Esophagus squamous epithelium (tissue), 5 donors: ENCODE measurements at places on chromosomes 12 and 14.

- no peak for DNase-seq
These were observed 490.3 kb downstream of the APAF1 start for GRCh38 chr12:99135376-99135775.

DNA sequence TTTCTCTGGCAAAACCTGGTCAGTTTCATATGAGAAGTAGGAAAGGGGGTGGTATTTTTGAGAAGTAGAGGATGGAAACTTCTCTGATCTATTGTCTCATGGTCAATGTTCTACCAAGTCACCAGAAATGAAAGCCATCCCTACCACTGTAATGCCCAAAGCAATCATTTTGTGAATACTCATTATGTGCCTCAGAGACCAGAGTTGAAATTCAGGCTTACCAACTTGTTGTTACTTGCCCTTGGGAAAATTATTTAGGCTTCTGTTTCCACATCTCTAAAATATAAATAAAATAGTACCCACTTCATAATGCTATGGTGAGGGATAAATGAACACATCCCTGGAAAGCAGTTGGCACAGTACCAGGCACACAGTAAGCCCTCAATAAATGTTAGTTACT is 723.7 kb upstream of the TBX3 start:
- DNase-seq, result no peak

- no peak for DNase-seq
These were observed 1262.4 kb upstream of the SEL1L start for GRCh38 chr14:82796086-82796485.

- DNase-seq, result no peak
These were observed 158.6 kb upstream of the ALG10B start for GRCh38 chr12:38157933-38158401.

- DNase-seq, result no peak
These were observed 3.7 kb downstream of the ITGA5 start for GRCh38 chr12:54415221-54415929.

- DNase-seq, result no peak
These were observed 281.0 kb upstream of the RGS6 start for GRCh38 chr14:71651228-71651627.

DNA sequence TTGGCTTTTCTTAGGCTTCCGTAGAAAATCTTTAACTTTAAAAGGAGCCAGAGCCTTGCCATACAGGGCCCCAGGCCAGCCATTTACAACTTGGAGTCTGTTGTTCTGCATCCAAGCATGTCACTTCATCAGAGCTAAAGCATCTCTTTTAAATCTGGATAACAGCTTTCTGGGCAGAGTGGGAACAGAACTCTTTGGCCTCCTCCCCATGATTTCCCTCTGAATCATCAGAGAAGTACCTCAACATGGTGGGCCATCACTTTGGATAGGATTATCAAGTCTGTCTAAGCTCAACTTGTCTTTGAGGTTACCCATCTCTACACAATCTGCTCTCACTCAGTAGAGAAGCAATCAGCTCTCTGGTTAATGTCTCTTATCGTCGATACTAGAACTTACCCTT is 170.9 kb downstream of the SLC6A15 start:
- DNase-seq, result no peak

- no peak for DNase-seq
These were observed 479.8 kb downstream of the FUT8 start for GRCh38 chr14:65892315-65892714.

DNA sequence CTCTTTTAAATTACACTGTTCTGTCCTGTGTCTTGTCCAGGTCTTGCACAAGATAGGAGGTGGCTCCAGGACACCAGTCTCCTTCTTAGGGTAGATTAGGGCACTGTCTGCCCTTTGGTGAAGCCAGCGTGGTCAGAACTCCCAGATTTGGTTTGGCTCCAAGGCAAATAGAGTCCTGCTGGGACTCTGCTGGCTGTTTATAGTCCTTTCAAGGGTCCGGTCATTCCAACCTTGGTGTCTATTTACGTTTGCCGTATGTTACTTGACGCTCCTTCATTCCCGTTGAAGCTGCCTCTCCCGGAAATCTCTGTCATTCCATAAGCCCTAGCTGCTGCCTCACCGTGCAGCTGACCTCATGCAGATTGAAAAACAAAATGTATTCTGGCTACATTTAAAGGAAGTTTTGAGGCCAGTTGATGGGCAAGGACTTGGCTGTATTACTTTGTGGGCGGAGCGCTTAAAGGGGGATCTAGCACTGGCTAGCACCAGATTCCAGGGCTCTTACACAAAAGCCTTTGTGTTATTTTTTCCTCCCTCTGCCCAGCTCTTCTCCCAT is 180.6 kb downstream of the AKAP6 start:
- DNase-seq, result no peak

GRCh38 chr12:123270214-123271000 is 1.2 kb downstream of the CDK2AP1 start:
- no peak for DNase-seq

- no peak for DNase-seq
These were observed 8.7 kb downstream of the TMEM253 start for GRCh38 chr14:21109377-21110138.

- DNase-seq, result no peak
These were observed 179.3 kb downstream of the RPL10L start for GRCh38 chr14:46472261-46472660.

DNA sequence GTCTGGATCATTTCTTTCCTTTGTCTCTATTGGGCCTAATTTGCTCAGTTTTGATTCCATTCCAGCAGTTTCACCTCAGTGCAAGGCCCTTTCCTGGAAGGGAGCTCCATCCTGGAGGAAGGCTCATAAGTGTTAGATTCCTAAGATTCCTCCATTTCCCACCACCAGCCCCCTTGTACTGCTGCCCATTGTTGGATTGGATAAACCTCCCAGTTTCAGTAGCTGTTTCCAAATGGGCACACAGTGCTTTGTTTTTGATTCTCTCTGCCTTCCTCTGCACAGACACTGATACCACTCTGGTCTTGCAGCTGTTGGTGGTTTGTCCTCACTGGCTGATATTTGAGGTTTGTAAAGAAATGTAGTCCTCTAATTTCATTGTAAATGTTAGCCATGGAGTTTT is 158.9 kb downstream of the SLC15A5 start:
- no peak for DNase-seq

DNA sequence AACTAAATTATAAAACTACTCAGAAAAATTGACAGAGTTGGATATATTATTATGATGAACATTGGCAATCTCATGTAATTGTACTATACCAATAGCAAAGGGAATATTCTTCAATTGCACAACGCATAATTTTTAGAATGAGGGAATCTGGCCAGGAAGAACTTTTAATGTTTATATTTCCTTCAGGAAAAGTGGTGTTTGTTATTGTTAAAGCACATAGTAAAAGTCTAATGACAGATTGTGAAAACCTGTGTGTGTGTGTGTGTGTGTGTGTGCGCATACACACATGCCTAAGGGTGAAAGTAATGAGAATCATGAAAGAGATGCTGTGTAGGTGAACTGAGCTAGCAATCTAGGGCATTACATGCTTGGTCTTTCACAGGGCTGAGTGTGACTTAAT is 877.7 kb downstream of the SLC6A15 start:
- DNase-seq, result no peak

- DNase-seq, result no peak
These were observed 53.1 kb downstream of the KCNA1 start for GRCh38 chr12:4962539-4963486.

- no peak for DNase-seq
These were observed 444.0 kb upstream of the FLRT2 start for GRCh38 chr14:85085981-85086380.

DNA sequence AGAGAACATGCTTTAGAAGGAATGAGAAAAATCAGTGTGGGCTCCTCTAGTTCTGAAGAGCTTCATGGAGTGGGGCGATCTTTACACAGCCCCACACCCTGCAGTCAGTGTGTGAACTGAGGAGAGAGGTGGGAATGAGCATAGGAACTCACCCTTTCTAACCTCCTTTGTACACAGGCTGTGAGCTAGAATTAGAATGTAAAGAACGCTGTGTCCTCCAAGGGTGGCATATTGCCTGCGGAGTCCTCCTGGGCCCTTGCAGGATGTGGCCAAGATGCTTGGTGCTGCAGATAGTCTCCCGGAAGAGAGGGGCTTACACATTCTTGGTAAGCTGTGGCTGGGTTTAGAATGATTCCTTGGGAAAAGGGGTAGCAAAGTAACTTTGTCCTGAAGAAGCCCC is 43.9 kb downstream of the NINJ2 start:
- DNase-seq, result no peak

- DNase-seq, result no peak
These were observed 465.9 kb downstream of the BCAT1 start for GRCh38 chr12:24482882-24483604.

- DNase-seq, result no peak
These were observed 62.4 kb downstream of the GSC start for GRCh38 chr14:94707494-94707893.

GRCh38 chr12:86148071-86148470 is 108.1 kb downstream of the MGAT4C start:
- no peak for DNase-seq

GRCh38 chr14:104600141-104600643 is 4.4 kb downstream of the TMEM179 start:
- DNase-seq, result no peak

DNA sequence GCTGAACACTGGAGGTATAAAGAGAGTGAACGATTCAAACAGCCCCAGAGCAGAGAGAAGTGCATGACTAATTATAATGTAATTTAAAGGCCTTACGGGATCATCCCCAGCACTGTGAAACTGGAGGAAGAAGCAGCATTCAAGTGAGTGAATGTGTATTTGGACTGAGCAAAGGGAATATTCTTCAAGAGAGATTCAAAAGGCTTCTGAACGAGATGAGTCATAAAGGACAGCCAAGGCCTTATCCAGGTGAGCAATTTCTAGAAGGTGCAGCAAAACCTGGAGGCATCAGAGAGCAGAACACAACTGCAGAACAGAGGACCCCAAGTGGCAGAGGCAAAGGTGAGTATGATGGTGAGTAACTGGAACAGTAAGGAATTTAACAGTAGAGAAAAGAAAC is 127.2 kb downstream of the BCAT1 start:
- no peak for DNase-seq

DNA sequence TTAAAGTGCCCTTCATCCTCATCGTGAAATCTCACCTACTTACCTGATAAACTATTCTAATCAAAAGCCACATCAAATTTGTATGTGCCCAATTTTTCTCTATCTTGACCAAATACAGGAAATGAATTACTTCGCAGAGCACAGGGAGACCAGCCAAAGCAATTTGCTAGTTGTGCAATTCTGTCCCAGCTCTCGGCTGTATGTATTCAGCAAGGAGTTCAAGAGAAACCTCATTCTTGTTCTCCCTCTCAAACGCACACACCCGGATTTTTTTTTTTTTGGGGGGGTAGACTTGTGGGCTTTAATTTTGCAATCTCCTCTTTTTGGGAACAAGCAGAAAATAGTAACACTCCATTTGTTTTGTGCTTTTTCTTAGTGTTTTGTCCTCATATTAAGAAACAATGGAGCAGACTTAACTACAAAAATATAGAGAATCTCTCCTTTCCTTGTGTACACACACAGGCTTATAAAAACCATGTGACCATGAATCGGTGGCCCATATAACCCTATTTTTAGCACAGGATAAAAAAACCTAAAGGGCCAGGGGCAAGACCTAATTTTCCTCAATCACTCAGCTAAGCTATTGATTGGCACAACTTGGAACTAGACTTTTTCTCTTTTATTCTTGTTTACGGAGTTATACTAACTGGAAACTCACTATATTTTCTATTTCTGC is 64.2 kb downstream of the MBIP start:
- no peak for DNase-seq

DNA sequence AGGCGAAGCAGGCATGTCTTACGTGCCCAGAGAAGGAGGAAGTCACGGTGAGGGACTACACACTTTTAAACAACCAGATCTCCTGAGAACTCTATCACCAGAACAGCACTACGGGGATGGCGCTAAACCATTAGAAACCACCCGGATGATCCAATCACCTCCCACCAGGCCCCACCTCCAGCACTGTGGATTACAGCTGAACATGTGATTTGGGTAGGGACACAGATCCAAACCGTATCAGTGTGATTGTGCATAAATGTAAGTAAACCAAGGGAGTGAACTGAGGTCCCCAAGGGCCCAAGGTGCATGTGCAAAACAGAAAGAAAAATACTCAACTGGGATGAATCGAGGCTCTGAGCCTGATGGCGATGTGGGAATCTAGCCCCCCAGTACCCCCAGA is 134.2 kb downstream of the DICER1 start:
- DNase-seq, result no peak

GRCh38 chr12:19647806-19648556 is 208.7 kb downstream of the AEBP2 start:
- no peak for DNase-seq

GRCh38 chr14:104665114-104665656 is 24.2 kb upstream of the INF2 start:
- DNase-seq, result no peak

DNA sequence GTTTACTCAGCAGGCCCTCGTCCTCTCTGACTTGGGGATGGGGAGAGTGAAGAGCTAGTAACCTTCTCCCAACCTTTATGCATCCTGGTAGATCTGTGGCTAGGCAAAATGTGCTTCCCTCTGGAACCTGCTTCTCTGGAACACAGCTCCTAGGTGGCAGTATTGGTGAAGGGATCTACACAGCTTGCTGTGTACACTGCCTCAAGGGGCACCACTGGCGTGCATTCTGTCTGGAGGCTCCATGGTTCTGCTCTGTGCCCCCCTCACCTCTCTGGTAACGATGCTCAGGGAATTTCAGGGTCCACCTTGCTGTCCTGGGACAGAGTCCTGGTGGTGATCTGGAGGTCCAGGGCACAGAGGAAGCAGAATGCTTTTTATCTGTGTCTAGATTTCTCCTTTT is 43.5 kb upstream of the KCNA5 start:
- no peak for DNase-seq

DNA sequence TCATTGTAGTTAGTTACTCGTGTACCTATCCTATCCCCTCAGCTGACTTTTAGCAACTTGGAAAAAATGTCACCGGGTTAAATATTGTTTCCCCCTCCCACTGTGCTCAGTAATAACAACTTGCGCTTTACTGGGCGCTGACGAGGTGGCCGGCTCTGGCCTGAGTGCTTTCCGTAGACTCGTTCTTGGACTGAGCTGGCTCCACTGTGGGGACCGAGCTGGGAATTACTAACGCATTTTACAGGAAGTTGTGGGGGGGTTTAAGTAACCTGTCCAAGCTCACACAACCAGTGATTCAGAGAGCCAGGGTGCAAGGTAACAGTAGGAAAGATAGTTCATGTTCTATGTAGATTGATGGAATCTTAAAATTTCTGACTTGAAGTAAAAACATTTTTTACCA is 82.5 kb upstream of the KICS2 start:
- DNase-seq, result no peak

- DNase-seq, result no peak
These were observed 240.3 kb downstream of the ZFP36L1 start for GRCh38 chr14:68552602-68553001.

GRCh38 chr12:25433581-25434325 is 119.3 kb downstream of the LMNTD1 start:
- no peak for DNase-seq

DNA sequence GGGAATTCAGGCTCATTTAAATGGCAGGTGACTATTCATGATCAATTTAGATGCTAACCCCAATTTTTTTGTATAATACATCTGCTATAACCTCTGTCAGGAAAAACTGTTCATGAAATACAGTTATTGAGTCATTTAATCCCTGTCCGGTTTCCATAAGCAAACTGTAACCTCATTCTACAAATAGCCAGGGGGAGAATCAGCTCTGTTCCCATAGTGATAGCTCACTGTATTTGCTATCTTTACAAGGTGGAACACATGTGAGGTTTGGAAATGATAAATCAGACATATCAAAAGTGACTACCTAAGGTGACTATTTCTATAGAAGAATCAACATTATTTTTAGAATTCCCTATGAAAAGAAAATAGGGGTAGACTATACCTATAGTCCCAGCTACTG is 38.6 kb upstream of the VPS33A start:
- no peak for DNase-seq
